ENCODE measurements at places on chromosomes 6 and 20.

GRCh38 chr6:15500078-15500740, 162.6 kb downstream of the DTNBP1 start:
- no peak for DNase-seq

DNA sequence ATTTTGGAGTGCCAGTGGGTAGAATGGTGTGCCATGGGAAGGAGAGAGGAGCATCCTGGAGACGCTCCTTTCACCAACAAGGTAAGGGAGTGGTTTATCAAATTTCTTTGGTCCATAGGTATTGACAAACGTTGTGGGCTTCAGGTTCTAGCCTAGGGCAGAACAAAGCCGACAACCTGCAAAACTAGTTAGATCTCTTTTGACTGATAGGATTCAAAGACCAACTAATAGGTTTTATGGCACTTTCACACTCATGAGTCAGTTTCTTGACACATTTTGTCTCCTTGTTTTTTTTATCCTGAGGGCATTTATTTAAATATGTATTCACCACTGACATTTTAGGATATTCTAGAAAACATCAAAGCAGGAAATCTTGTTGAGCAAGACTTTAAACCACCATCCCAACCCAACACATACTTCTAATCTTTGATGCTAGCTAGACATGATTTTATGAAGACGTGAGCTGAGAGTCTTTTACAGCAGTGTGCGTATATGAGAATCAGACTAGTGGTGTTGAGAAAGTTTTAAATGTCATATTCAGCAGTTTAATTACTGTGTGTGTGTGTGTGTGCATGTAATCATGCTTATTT, 370.4 kb upstream of the HSF2 start:
- no peak for DNase-seq

- no peak for DNase-seq
Observed at GRCh38 chr6:128461501-128461900, 58.9 kb downstream of the PTPRK start.

DNA sequence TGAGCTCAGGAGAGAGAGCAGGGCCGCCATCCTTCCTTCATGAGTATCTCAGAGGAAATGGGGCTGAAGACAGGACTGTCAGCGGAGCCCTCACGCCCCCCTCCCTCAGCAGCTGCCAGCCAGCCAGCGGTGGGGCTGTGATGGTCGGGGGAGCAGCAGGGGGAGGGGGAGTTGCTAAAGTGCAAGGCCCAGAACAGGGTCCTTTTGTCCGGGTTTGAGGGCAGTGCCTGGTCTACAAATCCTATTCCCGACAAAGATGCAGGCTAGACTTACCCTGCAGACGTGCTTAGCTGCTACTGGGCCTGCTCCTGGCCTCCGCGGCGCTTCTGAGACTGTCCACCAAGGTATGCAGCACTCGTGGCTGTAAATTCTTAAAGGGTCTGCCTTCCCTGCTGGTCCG, 593.4 kb upstream of the CDH4 start:
- DNase-seq = no peak

DNA sequence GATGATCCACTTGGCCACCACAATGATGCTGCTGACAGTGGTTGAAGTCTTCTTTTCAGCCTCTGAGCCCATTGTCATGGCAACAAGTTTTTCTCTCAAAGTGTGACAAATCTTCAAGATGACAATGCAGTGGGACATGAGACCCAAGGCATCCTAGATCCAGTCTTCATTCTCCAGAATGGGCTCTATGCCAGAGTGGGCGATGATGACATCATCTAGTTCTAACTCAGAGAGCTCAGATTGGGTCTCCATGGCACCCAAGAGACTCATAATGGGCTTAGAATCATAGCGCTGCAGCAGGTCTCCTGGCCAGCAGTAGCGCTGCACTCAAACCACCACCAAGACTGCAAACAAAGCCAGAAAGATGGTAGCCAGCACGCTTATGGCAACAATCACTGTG, 973.6 kb downstream of the EYS start:
- DNase-seq = no peak

- no peak for DNase-seq
Observed at GRCh38 chr20:2332711-2333110, 36.9 kb downstream of the TGM3 start.

GRCh38 chr6:100768816-100769351, 112.2 kb downstream of the ASCC3 start:
- DNase-seq = no peak

GRCh38 chr20:19026121-19026878, 186.1 kb upstream of the SLC24A3 start:
- no peak for DNase-seq

DNA sequence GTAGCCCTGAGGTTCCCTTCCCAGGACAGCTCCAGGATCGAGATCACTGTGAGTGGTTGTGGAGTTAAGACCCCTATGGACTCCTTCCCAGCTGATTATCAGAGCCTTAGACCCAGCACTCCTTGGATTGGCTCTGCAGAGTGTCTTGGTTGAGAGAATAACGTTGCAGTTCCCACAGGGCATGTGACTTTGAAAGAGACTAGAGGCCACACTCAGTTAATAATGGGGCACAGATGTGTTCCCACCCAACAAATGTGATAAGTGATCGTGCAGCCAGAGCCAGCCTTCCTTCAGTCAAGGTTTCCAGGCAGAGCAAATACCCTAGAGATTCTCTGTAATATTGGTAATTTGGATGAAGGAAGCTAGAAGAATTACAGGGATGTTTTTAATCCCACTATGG, 5.2 kb upstream of the BTN2A2 start:
- DNase-seq = no peak

GRCh38 chr20:34088305-34089174, 23.5 kb downstream of the EIF2S2 start:
- no peak for DNase-seq

DNA sequence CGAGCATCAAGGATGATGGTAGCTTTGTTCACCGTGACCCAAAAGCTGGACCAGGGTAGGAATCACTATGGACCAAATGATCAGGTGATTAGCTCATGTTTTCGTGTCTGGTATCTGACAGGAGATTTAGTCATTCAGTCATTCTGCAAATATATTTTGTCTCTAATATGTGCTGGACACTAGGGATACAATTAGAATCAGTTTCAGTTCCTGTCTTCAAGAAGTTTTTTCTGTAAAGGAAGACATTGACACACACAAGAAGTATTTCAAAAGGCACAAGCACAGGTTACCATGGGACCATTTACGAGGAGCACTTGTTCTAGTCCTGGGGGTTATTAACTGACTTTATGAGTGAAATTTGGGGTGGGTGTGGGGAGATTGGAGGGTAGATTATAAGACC, 244.9 kb downstream of the HIVEP2 start:
- DNase-seq = no peak

DNA sequence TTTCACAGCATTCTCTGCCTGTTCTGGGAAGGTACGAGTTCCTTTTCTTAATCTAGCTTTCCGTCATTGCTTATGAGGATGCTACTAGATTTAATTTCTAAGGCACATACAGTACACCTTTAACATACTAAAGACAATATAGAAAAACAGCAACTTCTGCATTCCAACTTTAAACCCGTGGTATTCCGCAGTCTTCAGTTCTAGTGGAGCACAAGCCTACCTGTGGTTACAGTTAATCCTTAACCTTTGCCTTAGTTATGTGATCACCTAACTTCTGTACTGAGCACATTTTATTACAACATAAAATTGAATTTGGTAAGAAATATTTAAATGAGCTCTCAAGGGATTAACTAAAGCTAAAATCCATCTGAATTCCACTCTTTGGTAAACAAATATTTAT, 289.5 kb downstream of the BTBD9 start:
- no peak for DNase-seq

- no peak for DNase-seq
Observed at GRCh38 chr20:32072168-32072750, 20.2 kb downstream of the HCK start.

GRCh38 chr6:41684311-41685180, 46.3 kb downstream of the MDFI start:
- DNase-seq = no peak

- no peak for DNase-seq
Observed at GRCh38 chr6:39430871-39431523, 108.5 kb upstream of the KCNK16 start.

DNA sequence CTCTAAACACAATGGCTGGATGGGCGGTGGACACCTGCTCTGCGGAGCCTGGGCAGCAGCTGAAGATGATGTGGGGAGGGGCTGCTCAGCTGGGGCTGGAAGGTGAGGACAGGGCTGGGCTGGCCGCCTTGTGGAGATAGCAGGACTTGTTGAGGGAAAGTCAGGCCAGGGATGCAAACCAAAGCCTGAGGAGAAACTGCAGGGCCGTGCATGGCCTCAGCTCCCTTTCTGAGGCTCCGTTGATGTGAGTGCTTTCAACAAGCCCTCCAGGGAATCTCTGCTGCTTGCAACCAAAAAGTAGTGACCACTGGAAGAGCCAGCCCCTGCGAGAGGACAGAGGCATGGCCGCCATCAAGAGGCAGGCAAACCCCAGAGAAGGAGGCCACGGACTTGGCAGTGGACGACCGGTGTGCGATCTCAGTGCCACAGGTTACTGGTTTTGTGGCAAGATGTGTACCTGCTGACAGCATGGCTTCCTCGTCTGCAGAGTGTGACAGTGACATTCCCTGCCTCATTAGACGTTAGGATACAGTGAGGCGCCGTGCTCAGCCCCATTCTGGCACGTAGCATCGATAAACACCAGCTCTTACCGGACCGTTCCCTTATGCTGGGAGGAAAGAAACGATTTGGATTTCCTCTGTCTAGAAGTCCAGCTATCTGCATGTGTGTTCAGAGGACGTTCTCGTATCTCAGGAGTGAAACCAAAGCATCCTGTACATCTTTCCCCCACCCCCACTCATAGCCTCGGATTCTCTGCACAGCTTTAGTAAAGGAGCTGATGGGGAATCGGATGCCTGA, 37.9 kb downstream of the ERMARD start:
- DNase-seq = no peak

GRCh38 chr6:40308533-40309306, 278.4 kb downstream of the LRFN2 start:
- DNase-seq = no peak

GRCh38 chr20:52484438-52484837, 292.9 kb upstream of the ZFP64 start:
- no peak for DNase-seq

- no peak for DNase-seq
Observed at GRCh38 chr6:142952614-142953013, 7.6 kb upstream of the HIVEP2 start.

GRCh38 chr20:22918286-22918983, 116.7 kb upstream of the SSTR4 start:
- DNase-seq = no peak

- DNase-seq = no peak
Observed at GRCh38 chr6:7243179-7243981, 69.6 kb downstream of the SSR1 start.

DNA sequence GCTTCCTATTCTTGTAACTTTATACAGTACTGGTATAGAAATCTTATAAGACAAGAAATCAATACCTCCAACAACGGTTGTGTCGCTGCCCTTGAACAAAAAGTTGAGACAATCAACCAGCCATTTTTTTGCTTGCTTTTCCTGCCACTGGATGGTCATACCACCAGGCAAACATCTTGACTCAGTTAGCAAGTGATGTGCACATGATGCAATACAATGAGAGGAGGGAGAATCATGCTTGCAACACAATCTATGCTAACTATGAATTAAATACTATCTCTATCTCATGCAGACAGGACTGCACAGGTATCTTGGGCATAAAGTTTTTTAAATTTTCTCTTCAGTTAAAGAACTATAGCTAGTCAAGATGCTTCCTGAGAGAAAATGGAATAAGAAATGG, 877.7 kb upstream of the CITED2 start:
- no peak for DNase-seq

DNA sequence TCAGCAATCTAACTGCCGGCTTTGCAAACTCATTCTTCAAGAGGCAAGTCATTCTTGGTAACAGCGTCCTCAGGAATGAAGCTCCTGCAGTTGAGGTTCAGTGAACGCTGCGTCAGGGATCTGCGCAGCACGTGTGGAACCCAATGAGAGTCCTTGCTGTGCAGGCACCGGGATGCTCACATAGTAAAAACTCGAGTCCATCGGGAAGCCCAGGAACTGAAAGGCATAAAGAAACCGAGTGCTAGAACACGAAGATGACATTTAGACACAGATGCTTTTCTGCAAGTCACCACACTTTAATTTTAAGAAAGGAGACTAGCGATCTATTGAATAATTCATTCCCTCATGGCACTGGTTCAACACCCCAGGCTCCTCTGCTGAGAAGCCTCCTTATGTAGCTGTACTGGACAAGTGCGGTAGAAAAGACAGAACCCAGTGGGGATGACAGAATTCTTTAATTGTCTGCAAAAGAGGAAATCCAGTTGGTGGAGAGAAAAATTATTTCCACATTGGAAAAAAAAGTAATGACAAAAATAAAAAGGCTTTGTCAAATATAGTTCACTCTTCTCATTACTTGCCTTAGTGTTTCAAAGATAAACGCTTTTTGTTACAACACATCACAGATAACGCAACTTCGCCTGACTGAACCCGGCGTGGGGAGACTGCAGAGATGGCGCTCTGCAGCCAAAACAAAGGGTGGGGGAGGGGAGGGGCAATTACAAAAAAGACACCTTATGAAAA, 1.9 kb upstream of the AFDN start:
- no peak for DNase-seq

GRCh38 chr20:53760025-53760441, 166.4 kb upstream of the ZNF217 start:
- no peak for DNase-seq

GRCh38 chr20:36311141-36311853, 5.2 kb downstream of the DLGAP4 start:
- DNase-seq = no peak

DNA sequence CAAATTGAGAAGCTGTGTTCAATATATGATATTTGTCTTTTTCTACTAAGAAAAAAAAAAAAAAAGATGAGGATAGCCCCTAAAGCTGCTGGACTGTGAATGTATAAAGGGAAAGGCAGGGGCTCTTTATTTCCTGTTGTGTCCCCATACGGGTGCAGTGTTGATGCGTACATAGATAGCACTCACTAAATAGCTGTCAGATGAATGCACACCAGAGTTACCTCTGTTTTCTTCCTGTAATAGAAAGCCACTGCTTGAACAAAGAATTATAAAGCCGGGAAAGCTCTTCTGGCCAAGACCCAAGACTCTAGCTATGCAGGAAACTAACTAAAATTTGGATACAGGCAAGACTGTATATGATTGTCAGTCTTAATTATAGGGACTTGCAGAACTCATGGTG, 260.0 kb downstream of the FARS2 start:
- no peak for DNase-seq

- DNase-seq = no peak
Observed at GRCh38 chr20:4959592-4959991, 41.7 kb downstream of the SLC23A2 start.

- DNase-seq = no peak
Observed at GRCh38 chr6:53095716-53096115, 30.5 kb downstream of the FBXO9 start.

GRCh38 chr6:142155091-142155490, 8.0 kb downstream of the VTA1 start:
- DNase-seq = no peak

GRCh38 chr6:12062605-12063004, 50.5 kb downstream of the HIVEP1 start:
- no peak for DNase-seq

- no peak for DNase-seq
Observed at GRCh38 chr20:37917461-37917860, 14.5 kb downstream of the VSTM2L start.
